ENCODE measurements at places on chromosomes 7 and 10. TPM values are rescaled to one million over a fixed set of nuclear protein-coding genes. Genes with fewer than 3 reads are reported as not detected.

The UTF1 gene
- not detected for total RNA-seq

The PDE6C gene
- total RNA-seq = not detected

The NRCAM gene
- total RNA-seq = 0.49 TPM

The RNF148 gene
- 0.26 TPM for total RNA-seq

The ECD gene
- 15.1 TPM for total RNA-seq

The HOXA6 gene
- total RNA-seq = not detected

- H3K36me3 ChIP-seq = no peaks in the 10 kb centered on the region
- peaks cover 43% of the 10 kb centered on the region for H3K4me1 ChIP-seq
- DNase-seq = no peak
- H3K27me3 ChIP-seq = no peaks in the 10 kb centered on the region
Observed at GRCh38 chr10:77892021-77892739, 34.4 kb downstream of the DLG5 start.

DNA sequence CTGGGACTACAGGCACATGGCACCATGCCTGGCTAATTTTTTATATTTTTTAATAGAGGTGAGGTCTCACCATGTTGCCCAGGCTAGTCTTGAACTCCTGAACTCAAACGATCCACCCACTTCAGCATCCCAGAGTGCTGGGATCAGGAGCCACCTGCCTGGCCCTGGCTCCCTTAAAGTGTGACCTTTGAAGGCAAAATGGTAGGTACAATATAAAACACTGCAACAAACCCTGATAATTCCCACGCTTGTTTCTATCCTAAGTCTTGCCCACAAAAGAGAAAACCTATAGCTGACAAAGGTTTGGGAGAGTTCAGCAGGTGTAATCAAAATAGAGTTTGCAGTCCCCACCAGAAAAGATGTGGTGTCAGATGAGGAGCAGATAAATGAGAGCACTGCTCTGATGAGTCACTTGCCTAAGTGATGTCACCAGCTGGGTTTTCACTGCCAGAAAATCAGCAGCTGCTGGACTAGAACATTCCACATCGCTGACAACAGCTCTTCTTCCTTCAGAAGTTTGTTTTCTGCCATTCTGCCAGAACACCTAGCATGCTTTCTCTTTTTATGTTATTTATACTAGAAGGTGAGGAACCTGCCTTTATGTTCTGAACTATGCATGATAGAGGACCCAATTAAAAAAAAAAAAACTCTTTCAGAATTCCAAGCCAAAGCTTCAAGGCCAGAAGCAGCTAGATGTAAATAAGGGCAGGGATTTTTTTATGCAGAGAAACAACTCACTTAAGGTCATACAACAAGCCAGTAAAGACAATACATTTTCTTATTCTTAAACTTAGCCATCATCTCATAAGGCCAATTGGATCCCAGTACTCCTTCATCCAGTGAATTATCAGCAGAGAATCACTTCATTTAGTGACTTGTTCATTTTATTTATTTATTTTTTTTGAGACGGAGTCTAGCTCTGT is 18.0 kb downstream of the PURB start:
- H3K4me3 ChIP-seq = no peak overlapping the region
- no peaks in the 10 kb centered on the region for H3K4me1 ChIP-seq
- no peak for DNase-seq
- H3K27ac ChIP-seq = no peak overlapping the region
- H3K27me3 ChIP-seq = no peaks in the 10 kb centered on the region

DNA sequence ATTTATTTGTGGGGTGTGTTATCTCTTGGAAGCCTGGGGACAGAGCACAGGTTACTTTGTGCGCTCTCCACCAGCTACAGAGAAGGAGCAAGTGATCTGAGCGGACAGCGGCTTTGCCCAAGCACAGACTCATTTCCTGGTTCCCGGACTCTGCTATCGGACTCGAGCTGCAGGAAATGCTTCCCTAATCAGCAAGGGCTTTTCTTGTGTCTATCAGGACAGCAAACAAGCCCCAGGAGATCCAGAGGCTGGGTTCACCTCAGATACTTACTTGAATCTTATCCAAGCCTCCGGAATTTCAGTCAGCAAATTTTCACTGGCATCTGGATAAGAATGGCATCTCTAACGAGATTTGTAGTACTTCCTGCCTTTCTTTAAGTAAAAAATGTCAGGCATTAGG is 27.8 kb downstream of the MRC1 start:
- H3K4me1 ChIP-seq = no peaks in the 10 kb centered on the region
- H3K27me3 ChIP-seq = no peaks in the 10 kb centered on the region
- no peak overlapping the region for H3K4me3 ChIP-seq
- peak; percentile 35 for DNase-seq
- no peak overlapping the region for H3K27ac ChIP-seq

DNA sequence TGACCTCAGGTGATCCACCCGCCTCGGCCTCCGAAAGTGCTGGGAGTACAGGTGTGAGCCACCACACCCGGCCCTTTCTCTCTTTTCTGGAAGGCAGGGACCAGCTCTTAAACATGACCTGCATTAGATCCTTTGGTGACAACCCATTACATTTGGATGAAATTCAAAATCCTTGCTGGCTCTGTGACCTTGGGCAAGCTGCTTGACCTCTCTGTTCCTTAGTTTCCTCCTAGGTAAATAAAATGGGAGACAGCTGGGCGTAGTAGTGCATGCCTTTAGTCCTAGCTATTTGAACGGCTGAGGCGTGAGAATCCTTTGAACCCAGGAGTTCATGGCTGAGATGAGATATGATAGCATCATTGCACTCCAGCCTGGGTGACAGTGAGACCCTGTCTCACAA is 23.7 kb downstream of the LDB1 start:
- H3K36me3 ChIP-seq = no peaks in the 10 kb centered on the region
- no peaks in the 10 kb centered on the region for H3K4me1 ChIP-seq
- H3K4me3 ChIP-seq = no peak overlapping the region
- H3K27ac ChIP-seq = no peak overlapping the region
- no peaks in the 10 kb centered on the region for H3K27me3 ChIP-seq

GRCh38 chr10:29922892-29923291 is 136.5 kb downstream of the JCAD start:
- no peaks in the 10 kb centered on the region for H3K27me3 ChIP-seq
- H3K36me3 ChIP-seq = no peaks in the 10 kb centered on the region
- no peak overlapping the region for H3K27ac ChIP-seq
- no peaks in the 10 kb centered on the region for H3K4me1 ChIP-seq

- peak overlapping the region; percentile 73 for H3K27ac ChIP-seq
- no peaks in the 10 kb centered on the region for H3K27me3 ChIP-seq
- peak; percentile 51 for DNase-seq
- H3K4me3 ChIP-seq = peak overlapping the region; percentile 86
Observed at GRCh38 chr10:44960482-44961229, 1.1 kb downstream of the RASSF4 start.

DNA sequence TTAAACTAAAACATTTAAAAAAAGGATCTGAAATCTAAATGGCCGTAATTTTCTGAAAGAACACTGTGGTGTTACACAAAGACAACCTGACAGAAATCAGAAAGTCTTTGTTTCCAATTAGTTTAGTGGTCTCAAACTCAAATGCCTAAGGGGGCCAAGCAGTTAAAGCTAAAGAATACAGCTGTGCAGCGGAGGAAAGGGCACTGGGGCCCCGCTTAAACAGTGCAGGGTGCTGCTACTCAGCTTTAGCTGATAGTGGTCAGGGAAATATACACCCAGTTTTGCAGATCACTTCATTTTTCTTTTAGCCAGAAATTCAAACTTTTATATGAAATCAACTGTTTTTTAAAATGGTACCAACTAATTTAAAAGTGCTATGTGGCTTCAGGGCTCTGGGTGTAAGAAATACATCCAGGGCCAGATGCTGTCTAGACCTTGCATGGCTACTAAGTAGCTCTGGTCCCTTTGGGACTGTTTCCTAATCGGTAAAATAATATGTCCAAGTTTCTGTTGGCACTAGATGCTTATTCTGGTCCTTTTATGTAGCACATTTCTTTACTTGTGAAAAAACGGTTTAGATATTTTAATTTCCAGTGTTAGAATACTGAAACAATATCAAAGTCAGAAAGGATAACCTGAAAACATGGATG is 161.8 kb upstream of the LAMB4 start:
- no peak for DNase-seq
- no peaks in the 10 kb centered on the region for H3K4me1 ChIP-seq
- no peaks in the 10 kb centered on the region for H3K36me3 ChIP-seq
- no peak overlapping the region for H3K4me3 ChIP-seq

- H3K4me3 ChIP-seq = no peak overlapping the region
- H3K36me3 ChIP-seq = no peaks in the 10 kb centered on the region
- no peaks in the 10 kb centered on the region for H3K4me1 ChIP-seq
- no peaks in the 10 kb centered on the region for H3K27me3 ChIP-seq
Observed at GRCh38 chr7:111011520-111011919, 79.4 kb upstream of the LRRN3 start.

DNA sequence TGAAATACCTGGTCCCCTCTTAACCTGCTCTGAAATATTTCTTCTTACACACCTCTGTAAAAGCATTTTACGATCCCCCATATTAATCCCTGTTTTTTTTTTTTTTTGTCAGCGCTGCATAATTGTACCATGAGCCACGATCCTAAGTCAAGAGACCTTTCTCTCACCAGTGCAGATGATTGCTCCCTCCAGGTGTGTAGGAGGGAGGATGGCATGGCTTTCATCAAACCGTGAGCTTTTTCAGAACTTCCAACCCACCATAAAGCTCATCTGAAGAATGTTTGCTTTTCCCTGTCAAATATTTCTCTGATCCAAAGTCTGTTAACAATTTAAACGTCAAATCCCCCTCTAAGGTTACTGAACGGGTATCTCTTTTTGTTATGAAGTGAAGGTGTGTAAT is 28.2 kb upstream of the SEPHS1 start:
- no peaks in the 10 kb centered on the region for H3K27me3 ChIP-seq
- no peaks in the 10 kb centered on the region for H3K36me3 ChIP-seq
- no peak overlapping the region for H3K27ac ChIP-seq
- no peak overlapping the region for H3K4me3 ChIP-seq
- no peak for DNase-seq

DNA sequence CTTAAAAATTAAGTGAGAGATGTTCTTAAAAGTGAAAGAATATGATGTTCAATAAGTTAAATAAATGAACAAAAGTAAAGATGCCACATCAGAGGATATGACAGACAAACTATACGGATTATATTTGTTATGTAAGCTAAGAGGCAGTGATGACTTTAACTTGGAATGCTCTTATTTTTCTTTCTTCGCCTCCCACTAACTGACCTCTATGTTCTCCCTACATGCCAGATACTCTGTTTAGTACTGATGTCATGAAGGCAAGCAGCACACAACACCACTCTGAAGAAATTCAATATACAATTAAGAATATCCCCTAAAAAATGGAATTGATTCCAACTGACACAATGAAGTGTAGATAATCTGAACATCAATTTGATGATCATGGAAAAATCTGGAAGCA is 223.4 kb downstream of the DOCK4 start:
- no peak overlapping the region for H3K4me3 ChIP-seq
- H3K27ac ChIP-seq = no peak overlapping the region
- no peaks in the 10 kb centered on the region for H3K36me3 ChIP-seq
- H3K4me1 ChIP-seq = no peaks in the 10 kb centered on the region

DNA sequence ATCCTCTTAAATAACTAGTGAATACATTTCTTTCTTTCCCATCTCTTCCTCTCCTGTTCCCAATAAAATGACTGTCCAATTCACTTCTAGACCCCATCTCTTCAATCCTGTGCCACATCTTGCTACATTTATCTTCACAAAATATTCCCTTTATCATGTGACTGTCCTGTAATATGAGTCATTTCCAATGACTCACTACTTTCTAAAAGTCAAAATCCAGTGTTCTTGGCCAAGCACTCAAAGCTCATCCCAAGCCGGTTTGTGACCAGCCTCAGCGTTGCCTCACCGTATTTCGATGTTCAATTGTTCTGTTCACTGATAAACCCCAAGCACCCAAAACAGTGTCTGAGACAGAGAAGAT is 104.7 kb downstream of the PARD3 start:
- H3K4me1 ChIP-seq = peaks cover 24% of the 10 kb centered on the region
- H3K4me3 ChIP-seq = no peak overlapping the region
- no peaks in the 10 kb centered on the region for H3K27me3 ChIP-seq
- peak overlapping the region; percentile 26 for H3K27ac ChIP-seq

DNA sequence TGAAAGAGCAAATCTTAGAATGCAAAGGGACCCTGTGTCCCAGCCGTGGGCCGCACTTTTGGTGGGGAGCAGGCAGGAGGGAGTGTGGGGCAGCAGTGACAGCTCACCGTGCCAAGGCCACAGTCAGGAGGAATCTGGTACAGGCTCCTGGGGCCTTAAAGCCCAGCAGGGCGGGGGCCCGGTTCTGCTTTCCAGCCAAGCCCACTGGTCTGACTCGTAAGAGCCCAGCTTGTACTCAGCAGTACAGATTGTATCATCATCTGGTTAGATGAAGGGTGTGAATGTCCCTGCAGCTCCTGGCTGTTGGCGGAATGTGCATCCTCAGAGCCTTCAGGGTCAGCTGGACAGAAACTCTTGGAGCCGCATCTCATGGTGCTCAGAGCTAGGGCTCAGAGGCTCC is 30.5 kb upstream of the TRIM8 start:
- H3K27ac ChIP-seq = no peak overlapping the region
- no peaks in the 10 kb centered on the region for H3K36me3 ChIP-seq
- no peak overlapping the region for H3K4me3 ChIP-seq

GRCh38 chr10:57367412-57367811 is 900.3 kb downstream of the IPMK start:
- no peak overlapping the region for H3K4me3 ChIP-seq
- no peaks in the 10 kb centered on the region for H3K27me3 ChIP-seq
- no peak for DNase-seq

DNA sequence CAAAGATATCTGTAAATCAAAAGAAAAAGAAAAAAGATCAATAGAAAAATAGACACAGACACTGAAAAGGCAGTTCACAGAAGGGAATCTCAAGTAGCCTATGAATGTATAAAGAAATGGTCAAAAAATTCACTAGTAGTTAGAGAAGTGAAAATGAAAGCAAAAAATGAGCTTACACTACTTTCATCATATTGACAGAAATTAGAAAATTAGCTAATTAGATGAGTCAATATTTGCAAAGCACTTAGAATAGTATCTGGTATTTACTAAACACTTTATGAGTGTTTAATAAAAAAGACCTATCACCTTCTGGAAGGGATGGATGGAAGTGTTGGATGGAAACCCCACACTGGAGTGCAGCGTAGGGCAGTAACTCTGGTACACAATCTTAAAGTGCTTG is 1.7 kb upstream of the CFAP58 start:
- H3K27me3 ChIP-seq = no peaks in the 10 kb centered on the region
- peaks cover 15% of the 10 kb centered on the region for H3K4me1 ChIP-seq
- H3K4me3 ChIP-seq = no peak overlapping the region
- H3K36me3 ChIP-seq = no peaks in the 10 kb centered on the region

DNA sequence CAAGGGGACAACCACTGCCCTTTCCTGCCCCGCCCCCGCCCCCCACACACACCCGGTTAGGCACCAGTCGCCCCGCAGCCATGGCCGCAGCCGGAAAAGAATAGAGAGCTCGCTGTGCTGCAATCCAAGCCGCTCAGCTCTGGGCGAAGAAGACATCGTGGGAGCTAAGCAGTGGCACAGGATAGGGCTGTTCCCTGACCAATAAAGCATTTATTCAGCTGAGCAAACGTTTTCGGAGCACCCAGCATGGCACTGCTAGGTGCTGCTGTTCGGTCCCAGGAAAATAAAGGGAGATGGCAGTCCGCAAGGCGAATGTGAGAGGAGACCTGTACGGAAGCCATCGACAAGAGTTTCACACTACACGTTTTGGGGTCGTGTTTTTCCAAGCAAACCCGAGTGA is 18.3 kb downstream of the SKIDA1 start:
- DNase-seq = no peak
- H3K4me3 ChIP-seq = no peak overlapping the region
- H3K4me1 ChIP-seq = no peaks in the 10 kb centered on the region

- peaks cover 10% of the 10 kb centered on the region for H3K4me1 ChIP-seq
- DNase-seq = no peak
- H3K27ac ChIP-seq = no peak overlapping the region
- no peaks in the 10 kb centered on the region for H3K36me3 ChIP-seq
- H3K27me3 ChIP-seq = no peaks in the 10 kb centered on the region
Observed at GRCh38 chr7:155551785-155552611, 5.6 kb upstream of the CNPY1 start.

Data from right lobe of liver (tissue), 6 donors.